Fibroblast of skin of left biceps (primary cell): ENCODE measurements at places on chromosomes 7 and 10.

DNA sequence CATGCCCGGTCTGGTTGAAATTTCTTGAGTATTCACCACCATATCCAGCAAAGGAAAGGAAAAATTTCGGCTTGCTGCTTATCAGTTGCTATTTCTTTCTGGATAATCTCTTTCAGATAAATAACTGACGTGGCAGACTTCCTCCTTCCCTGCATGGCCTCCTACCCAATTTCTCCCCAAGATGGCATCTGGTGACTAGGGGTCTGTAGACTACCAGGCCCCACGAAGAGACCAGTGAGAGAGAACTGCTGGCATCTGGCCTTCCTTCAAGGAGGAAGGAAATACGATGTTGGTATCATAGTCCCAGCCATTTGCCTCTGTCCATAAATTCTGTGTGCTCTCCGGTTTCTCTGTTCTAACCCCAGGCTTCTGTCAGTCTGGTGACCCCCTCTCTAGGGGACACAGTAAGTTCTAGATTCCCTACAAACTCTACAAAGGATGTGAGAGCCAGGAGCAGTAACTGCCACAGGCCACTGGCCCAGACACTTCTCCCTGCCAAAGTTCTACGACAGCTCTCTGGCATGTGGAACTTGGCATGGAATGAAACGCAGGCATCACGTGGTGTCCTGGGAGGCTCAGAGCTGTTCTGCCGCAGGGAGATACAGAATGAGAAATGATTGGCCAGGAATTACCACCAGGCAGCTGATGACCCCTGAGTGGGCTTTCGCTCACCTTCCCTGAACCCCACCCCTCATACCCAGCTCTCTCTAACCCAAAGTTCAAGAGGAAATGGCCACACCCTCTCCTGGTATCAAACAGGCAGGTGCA is 30.0 kb upstream of the MSRB2 start:
- peak; percentile 24 for DNase-seq

DNA sequence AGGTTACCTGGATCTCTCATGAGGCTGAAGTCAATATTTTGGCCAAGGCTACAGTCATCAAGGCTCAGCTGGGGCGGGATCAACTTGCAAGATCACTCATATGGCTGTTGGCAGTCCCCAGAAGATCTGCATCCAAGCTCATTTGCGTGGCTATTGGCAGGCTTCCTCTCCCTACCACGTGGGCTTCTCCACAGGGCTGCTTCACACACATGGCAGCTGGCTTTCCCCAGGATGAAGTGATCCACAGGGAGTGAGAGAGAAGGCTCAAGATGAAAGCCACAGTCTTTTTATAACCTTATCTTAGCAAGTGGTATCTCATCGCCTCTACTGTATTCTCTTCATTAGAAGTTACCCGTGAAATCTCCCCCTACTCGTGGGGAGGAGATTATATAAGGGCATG is 167.4 kb downstream of the TMEM26 start:
- no peak for DNase-seq

GRCh38 chr7:34222316-34222715 is 317.0 kb downstream of the BMPER start:
- DNase-seq = no peak

DNA sequence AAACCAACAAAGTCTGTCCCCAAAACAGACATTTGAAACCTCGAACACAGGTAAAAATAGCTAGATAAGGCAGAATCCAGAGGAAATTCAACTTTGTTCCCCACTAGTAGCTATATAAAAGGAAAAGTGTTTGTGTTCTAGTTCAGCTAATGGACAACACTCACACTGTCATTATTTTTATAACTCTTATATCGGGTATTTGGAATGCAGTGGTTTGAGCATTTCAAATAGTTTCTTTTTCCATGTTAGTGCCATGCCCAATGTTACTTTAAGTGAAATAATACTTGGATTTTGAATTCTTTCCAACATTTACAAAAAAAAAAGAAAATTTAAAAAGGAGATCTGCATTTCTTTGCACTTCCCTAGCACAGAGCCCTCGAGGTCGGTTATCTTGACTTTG is 213.6 kb downstream of the DOCK4 start:
- DNase-seq = peak; percentile 10

DNA sequence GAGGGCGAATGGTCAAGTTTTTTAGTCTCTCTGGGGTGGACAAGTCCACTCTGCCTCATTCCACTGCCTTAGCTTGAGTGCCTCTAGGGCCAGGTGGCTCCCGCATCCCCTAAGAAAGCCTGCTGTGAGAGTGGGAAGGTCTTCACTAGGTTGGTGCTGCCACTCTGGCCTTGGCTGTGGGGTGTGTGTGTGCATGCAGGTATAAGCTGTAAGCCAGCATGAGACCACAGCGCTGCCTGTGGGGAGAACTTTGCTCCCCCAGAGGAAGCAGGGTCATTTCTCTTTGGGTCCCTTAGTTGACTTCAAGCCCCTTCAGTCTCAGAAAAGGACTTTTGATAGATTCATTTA is 25.5 kb upstream of the PCBD1 start:
- no peak for DNase-seq

DNA sequence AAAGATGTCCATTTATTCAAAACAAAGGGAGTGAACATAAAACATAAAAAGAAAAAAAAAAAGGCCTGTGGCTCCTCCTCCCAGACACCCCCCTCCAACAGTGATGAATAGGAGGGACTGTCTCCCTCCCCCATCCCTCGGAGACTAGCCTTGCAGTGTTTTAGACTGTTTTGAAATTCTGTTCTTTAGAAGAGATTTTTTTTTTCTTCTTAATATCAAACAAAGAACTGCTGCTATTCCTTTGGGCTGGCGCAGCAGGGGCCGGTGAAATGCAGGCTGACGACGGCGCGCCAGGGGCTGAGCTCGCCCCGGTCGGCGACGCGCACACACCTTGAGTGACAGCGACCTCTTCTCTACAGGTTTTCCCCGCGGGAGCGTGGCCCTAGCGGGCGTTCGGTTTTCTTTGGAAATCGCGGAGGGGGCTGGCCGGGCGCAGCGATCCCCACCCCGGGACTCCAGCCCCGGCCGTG is at the start of gene LANCL2:
Gene LANCL2, plus strand, starts transcription at position 133 of the 470 bp plus-strand sequence. CDS start 689 bp downstream, outside the sequence.
- no peak for DNase-seq

GRCh38 chr7:43004082-43004481 is 71.9 kb downstream of the MRPL32 start:
- no peak for DNase-seq

DNA sequence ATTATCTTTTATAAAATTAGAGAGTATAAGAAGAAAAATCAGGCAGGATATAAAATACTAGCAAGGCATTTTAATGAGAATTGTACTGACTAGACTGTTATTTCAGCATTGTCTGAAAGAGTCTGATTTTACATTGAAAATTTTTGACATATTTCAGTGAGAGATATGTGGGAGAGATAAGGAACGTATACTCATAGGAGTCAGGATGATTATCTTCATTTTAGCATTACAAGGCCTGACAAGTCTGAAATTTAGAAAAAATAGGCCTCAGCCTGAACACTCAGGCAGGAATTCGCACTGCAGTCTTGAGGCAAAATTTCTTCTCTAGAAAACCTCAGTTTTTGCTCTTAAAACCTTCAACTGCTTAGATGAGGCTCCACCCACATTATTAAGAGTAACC is 386.0 kb downstream of the HGF start:
- no peak for DNase-seq

DNA sequence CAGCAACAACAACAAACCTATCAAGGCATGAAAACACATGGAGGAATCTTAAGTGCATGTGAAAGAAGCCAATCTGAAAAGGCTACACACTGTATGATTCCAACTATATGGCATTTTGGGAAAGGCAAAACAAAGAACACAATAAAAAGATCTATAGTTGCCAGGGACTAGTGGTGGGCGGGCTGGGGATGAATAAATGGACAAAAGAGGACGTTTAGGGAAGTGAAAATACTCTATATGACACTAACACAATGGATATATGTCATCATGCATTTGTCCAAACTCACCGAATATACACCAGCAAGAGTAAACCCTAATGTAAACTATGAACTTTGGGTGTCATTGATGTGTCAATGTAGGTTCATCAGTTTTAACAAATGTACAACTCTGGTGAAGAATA is 89.1 kb downstream of the SEMA3E start:
- no peak for DNase-seq

- no peak for DNase-seq
These were observed 12.0 kb downstream of the AKR1B1 start for GRCh38 chr7:134446923-134447322.

- peak; percentile 59 for DNase-seq
These were observed 242.0 kb downstream of the BICC1 start for GRCh38 chr10:58754469-58755339.

- DNase-seq = no peak
These were observed 68.2 kb downstream of the ELAPOR2 start for GRCh38 chr7:86991093-86991769.

DNA sequence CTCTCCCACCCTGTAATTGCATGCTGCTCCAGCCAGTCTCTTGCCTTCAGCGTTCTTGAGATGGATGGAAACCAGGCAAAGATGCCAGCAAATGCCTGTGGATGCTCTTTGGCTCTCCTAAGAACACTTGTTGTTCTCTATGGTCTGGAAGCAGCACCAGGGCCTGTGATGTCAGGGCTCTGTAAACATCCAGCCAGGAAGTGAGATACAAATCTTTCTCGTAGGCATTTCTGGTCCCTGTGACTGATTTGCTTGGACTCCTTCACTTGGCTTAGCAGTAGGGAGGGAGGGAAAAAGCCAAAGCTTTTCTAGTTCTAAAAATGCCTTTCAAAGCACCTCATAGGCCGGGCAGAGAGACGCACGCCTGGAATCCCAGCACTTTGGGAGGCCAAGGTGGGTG is 201.3 kb downstream of the REEP3 start:
- DNase-seq = no peak

- DNase-seq = no peak
These were observed 25.9 kb upstream of the ANKRD2 start for GRCh38 chr10:97546456-97547270.

DNA sequence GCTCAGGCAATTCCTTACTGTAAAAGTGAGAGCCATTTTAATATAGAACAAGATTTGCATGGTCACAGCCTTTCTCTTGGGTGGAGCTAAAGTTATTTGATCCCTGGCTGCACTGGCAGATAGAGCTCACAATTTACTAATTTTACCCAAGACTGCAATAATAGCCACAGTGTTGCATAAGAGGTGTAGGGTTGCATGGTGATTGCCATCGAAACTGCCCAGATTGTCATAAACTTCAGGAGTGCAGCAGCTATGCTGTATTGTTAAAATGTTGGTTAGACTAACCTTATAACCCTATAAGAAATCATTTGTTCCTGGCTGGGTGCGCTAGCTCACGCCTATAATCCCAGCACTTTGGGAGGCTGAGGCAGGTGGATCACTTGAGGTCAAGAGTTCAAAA is 50.0 kb downstream of the VCL start:
- DNase-seq = no peak

DNA sequence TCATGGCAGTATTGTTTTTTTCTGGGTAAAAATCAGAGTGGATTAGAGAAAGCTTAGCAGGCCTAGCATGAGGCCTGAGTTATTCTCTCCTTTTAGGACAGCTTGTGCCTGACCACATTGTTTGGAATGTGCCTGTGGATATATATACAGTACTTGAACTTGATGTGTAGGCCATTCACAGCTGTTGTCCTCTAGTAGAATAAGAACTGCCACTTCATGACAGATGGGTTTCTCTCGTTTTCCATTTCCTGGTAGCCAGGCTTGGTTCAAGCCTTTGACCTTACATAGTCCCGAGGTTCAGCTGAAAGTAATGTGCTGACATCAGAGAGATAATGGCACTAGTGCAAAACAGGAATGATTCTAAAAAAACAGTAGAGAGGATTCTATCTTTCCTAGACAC is 473.9 kb downstream of the AUTS2 start:
- no peak for DNase-seq

DNA sequence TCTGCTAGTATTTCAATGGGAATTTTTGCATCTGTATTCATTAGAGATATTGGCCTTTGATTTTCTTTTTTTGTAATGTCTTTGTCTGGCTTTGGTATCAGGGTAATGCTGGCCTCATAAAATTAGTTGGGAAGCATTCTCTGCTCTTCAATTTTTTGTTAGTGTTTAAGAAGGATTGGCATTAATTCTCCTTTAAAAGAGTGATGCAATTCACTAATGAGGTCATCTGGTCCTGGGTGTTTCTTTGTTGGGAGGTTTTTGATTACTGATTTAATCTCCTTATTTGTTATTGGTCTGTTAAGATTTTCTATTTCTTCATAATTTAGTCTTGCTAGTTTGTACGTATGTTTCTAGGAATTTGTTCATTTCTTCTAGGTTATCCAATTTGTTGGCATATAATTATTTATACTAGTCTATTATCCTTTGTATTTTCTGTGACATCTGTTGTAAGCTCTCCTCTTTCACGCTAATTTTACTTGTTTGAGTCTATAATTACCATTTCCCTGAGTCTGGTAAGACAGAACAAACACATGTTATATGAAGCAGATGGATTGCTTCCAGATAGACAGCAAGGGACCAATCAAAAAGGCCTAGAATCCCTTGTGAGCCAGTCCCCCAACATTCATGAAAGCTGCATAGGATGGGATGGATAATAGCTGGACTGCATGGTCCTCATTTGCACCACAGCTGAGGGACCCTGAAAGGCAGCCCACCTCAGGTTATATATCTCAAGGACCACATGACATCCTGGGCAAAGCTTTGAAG is 54.4 kb downstream of the MTPAP start:
- DNase-seq = no peak

DNA sequence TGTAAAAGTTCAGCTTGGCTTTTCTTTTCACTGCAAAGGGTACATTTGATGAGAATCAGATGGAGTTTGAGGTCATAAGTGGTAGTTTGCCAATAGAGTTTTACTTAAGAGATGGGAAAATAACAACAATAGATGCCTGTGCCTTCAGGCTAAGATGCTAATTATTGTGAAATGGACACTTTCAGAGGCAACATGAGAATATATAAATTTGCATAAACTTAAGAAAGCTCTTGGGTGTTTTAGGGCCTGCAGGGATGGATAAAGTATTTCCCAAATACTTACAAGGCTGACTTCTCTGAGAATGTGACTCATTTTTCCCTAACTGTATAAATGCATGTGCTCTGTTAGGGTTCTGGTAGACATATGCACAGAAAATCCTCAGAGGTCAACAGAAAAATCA is 200.3 kb upstream of the SVIL start:
- DNase-seq = no peak

GRCh38 chr7:93921607-93922566 is at the start of gene GNG11:
Gene GNG11 (plus strand): TSS chr7:93921735. CDS start chr7:93922138, 403 bp downstream.
- no peak for DNase-seq

- DNase-seq = no peak
These were observed 22.5 kb downstream of the CTBP2 start for GRCh38 chr10:125137601-125138438.

- no peak for DNase-seq
These were observed 11.5 kb upstream of the KLRG2 start for GRCh38 chr7:139494835-139495579.

DNA sequence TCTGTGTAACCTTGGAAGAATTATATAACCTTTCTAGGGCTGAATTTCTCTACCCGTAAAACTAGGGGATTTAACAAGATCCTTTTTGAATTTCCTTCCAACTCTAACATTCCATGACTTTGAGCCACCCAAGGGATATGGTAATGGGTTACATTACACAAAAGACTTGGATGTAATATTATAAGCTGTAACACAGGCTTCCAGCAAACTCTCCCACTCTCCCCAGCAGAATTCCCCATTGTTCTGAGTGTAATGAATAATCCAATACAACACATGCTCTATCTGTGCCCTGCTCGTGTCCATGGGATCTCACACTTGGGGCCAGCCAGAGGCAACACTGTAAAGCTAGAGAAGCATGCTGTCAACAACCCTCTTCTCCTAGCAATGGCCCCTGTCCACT is 790.6 kb upstream of the AUTS2 start:
- DNase-seq = no peak
